ACHN (cell line): ENCODE measurements at places on chromosomes 13 and 19.

DNA sequence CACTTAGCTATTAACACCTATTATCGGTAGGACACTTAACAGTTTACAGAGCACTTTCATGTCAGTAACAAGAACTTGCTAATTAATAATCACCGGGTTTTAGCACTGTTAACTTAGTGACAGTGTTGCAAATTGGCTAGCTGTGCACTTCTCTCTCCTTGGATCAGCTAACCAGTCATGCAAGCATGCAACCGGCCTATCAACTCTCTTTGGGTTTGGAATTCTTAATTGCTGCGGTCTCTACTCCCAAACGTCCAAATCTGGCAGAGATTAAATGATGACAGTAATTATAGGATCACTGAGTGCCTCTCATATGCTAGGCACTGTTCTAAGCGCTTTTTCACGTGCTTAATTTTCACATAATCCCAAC lies 1.2 kb downstream of the EPS15L1 start:
- no peak for DNase-seq

GRCh38 chr13:29125934-29126424 lies 305.8 kb downstream of the MTUS2 start:
- no peak for DNase-seq

GRCh38 chr13:59842507-59842906 lies 321.2 kb downstream of the DIAPH3 start:
- no peak for DNase-seq

GRCh38 chr19:33249740-33250366 lies 24.2 kb upstream of the SLC7A10 start:
- DNase-seq = no peak

GRCh38 chr19:41796362-41796761 lies at the start of gene CEACAM3:
Gene CEACAM3, plus strand, starts transcription at chr19:41796587. Its CDS starts 91 bp downstream, at chr19:41796678.
- no peak for DNase-seq

DNA sequence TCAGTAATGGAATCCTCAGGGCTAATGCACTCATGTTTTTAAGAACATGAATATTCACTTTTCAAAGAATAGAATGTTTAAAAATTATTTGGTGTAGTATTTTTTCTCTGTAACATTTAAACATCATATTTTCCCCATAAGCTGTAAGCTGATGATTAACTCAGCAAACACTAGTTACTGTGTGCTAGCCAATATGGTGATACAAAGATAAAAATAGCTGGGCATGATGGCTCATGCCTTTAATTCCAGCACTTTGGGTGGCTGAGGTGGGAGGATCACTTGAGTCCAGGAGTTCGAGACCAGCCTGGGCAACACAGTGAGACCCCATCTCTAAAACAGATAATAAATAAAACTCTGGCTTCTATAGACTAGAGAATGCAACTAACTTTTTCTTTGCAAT lies 13.2 kb downstream of the RNF17 start:
- DNase-seq = no peak

DNA sequence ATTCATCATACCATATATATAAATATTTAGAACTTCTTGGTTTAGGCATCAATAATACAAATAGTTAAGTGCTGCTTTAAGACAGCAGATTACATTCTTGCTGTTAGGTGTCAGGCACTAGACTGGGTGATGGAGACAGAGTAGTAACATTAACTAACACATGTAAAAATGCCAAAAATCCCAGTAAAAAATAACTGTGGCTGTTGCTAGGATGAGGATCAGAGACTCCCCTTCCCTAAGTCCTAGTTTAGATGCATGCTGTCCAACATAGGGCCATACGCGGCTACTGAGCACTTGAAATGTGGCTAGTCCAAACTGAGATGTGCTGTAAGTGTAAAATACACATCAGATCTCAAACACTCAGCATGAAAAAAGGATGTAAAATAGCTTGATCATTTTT lies 94.7 kb downstream of the CDADC1 start:
- DNase-seq = no peak

- DNase-seq = no peak
These were observed 475 bp downstream of the MRPL57 start for GRCh38 chr13:21176982-21177284.

DNA sequence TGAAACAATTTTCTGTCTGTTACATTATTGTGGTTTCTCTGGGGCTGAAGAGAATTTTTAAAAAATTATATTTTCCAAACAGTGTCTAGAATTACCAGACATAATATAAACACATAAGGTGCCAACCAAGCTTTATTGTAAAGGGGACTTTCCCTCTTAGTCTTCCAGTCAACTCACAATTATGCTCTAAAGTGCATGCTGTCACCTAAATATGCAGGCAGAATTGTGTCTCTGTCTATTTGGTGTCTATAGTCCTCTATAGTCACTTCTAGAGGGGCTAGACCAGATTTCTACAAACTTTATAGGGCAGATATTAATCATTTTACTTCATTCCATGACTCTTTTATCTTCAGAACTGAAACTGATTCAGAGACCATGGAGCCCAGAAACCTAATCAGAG lies 12.8 kb downstream of the ZNF254 start:
- no peak for DNase-seq

- no peak for DNase-seq
These were observed 27.2 kb upstream of the CCNP start for GRCh38 chr19:40253611-40254092.

DNA sequence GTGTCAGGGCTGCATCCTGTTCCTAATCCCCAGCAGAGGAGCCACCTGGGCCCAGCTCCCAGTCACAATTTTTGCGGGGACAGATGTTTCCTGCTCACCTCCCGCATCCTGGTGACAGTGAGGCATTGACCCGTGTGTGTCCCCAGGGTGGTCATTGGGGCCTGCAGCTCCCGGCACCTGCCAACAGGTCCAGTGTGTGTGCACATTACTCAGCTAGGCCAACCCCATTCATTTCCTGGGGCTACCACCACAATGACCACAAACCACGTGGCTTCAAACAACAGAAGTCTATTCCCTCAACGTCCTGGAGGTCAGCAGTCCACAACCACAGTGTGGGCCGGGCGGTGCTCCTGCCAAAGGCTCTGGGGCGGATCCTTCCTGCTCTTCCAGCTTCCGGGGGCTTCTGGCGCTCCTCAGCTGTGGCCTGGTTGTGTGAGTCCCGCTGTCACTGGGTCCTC lies 11.9 kb upstream of the F2RL3 start:
- DNase-seq = no peak

GRCh38 chr13:113901231-113901630 lies 37.4 kb upstream of the GAS6 start:
- DNase-seq = no peak

DNA sequence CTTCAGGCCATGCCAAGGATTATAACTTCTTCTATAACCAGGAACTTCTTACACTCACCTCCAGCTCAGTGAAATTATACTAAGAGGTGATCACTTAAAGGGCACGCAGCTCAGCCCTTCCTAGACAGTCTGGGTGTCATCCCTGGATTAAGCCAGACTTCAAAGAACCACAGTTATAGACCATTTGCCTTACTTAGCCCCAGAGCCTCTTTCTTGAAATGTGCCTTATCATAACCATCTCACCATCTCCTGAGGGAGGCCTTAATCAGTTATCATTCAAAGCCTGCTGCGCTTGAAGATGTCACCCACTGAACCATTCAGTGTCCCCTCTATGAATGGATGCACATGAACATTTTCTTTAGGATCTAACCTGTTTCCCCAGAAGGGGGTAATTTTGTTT lies 10.1 kb upstream of the DHRS12 start:
- no peak for DNase-seq

DNA sequence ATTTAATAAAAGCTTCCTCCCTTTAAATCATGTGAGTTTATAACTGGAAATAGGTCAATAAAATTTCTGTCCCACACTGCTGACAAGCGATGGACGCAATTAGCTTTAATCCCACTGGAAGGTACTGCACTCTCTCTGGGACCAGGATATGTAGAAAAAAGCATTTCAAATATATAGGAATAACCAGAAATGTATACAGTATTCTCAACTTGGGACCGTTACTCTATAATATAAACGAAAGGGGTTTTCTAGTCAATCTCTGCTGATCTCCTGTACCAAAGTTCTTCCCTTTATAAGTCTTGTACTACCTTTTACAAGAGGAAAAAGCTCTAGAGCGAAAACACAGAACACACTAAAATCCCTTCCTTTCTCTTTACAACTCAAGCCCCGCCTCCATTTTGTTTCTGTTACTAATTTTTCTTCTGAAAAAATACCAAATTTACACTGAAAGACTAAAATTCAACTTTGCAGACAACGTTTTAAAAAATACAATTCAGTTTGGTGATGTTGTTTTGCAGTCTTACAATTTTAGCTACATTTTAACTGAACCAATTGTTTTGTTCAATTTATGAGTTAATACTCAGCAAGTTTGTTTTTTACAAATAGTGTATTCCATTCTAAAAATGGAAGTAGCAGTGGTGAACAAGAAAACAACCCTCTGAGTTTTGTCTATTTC lies 1.7 kb upstream of the USPL1 start:
- DNase-seq = peak; percentile 42

- peak; percentile 10 for DNase-seq
These were observed 35.8 kb upstream of the FLT1 start for GRCh38 chr13:28530729-28531076.

DNA sequence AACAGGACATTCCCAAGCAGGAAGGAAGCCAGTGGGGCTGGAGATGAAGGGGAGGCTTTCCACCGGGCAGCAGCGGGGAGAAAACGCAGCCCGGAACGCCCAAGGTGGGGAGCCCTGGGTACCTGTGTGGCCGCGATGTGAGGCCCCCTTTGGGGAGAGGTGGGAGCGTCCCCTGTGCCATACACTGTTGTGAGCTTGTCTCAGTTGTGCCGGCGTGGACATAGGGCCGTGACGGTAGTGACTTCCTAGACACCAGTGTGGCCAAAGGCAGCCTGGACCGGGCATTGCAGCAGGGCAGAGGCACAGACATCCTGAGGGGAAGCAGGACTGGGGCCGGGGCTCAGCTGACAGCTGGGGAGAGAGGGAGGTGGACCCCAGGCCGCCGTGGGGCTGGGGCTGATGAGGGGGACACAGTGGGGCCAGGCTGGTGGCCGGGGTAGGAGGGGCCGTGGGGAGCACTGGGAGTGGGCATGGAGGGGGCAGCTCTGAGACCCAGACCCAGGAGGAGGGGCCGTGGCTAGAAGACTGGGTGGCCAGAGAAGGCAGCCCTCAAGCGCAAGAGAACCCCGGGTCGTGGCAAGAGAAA lies 38.5 kb upstream of the TFDP1 start:
- DNase-seq = no peak

GRCh38 chr19:2291185-2291751 lies 9.3 kb upstream of the PEAK3 start:
- no peak for DNase-seq

DNA sequence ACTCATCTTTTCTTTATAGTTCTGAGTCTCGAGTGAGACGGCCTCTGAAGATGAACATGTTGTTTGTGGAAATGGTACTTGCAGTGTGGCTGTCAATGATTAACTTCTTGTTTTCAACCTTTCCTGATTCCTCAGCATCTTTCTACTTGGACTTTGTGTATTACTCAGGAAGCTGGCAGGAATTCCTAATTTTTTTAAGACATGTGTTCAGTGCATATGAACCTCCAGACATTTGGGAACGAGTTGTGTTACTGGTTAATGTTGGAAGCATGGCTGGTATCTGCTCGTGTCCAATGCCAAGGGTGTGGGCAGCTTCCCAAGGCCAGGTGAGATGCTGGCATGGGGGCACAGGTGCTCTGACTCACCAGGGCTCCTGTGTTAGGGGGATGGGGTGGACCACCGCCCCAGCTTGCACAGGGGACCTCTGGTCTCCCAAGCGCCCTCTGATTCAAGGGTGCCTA lies 61.1 kb upstream of the MCF2L start:
- DNase-seq = no peak

GRCh38 chr13:33323801-33324510 lies 38.4 kb upstream of the STARD13 start:
- DNase-seq = no peak

- no peak for DNase-seq
These were observed 93.2 kb downstream of the TUBA3C start for GRCh38 chr13:19088416-19088815.

GRCh38 chr19:45216667-45217066 lies 28.5 kb downstream of the EXOC3L2 start:
- no peak for DNase-seq

- DNase-seq = no peak
These were observed 26.8 kb downstream of the CKM start for GRCh38 chr19:45295873-45296272.

DNA sequence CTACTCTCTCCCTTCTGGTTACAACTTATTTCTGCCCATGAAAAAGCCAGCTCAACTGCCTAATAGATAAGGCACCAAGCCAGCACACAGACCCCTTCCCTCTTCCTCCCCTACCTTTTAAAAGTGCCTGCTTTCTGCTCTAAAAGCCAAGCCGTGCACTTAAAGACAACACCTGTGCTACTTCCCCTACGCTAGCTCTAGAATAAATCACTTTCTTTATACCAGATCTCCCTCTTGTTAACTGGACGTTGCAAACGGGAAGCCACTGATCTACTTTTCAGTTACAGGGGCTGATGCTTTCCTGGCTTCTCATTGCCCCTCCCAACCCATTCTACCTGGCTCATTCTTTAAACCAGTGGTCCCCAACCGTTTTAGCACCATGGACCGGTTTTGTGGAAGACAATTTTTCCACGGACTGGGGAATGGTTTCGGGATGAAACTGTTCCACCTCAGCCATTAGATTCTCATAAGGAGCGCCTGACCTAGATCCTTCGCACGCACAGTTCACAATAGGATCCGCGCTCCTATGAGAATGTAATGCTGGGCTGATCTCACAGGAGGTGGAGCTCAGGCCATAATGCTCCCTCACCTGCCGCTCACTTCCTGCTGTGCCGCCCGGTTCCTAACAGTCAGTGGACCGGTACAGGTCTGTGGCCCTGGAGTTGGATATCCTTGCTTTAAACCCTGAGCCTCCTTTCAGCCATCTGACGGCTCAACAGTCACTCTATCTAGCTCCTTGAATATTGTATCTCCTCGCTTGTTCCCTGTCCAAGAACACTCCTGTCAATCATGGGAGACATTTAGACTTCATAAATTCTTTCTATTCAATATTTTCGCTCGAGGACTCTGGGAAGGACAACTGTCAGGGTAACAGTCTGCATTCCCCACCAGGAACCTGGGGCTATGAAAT lies 841 bp upstream of the ZNF223 start:
- DNase-seq = no peak

DNA sequence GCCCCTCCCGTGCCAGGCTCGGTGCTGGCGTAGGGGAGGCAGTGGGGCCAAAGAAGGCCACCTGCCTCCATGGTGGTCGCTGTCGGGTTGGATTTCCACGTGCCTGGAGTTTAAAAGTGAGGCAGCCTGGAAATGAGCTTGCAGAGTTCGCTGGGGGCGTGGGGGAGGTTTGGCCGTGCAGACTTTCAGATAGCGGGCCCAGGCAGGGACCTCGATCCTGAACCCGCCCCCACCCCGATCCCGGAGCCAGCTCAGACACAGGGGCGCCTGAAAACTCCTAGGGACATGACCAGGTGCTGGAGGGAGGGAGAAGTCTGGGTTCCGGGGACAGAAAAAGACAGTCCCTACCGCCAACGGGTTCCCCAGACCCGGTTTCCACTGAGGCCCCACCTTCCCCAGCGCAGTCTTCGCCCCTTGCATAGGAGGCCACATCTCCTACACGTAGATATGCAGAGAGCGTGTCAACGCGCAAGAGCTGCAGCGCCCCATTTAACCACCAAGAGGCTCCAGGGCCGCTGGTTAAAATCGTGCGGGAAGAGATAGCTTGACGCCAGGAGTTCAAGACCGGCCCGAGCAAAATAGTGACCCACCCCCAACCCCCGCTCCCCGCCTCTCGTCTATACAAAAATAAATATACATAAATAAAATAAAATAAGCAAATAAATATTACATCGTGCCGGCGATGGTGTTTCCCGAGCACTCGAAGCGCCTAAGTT lies 8.5 kb downstream of the CCDC8 start:
- DNase-seq = peak; percentile 88

GRCh38 chr13:74866101-74866500 lies 615.9 kb downstream of the TBC1D4 start:
- no peak for DNase-seq

- no peak for DNase-seq
These were observed 65.0 kb downstream of the RASA3 start for GRCh38 chr13:114067381-114067885.
